ENCODE measurements at places on chromosomes 12 and 14. TPM values are rescaled to one million over a fixed set of nuclear protein-coding genes. Genes with fewer than 3 reads are reported as not detected.

Gene OR4N5
- total RNA-seq, result not detected

Gene LRP1-AS
- total RNA-seq, result not detected

Gene TMCC3
- total RNA-seq, result 0.23 TPM

Gene KRT77
- not detected for total RNA-seq

Gene FAR2
- total RNA-seq, result 26.6 TPM

Gene FBLN5
- 3.8 TPM for total RNA-seq

Gene CTSG
- not detected for total RNA-seq

Gene LALBA
- not detected for total RNA-seq

Gene GPR84
- 0.15 TPM for total RNA-seq

Gene NCAPD2
- total RNA-seq, result 191 TPM

Gene CIDEB
- total RNA-seq, result 28.7 TPM

Gene GPR65
- total RNA-seq, result 17.9 TPM

Gene PLEK2
- 0.45 TPM for total RNA-seq

Gene CLEC9A
- not detected for total RNA-seq

Gene RNASE3
- not detected for total RNA-seq

Gene IFNG-AS1
- not detected for total RNA-seq

Gene CPNE6
- total RNA-seq, result not detected

Gene SYNDIG1L
- total RNA-seq, result not detected

Gene IL22
- 0.42 TPM for total RNA-seq

Gene TMEM119
- 1.7 TPM for total RNA-seq

Gene RTL1
- not detected for total RNA-seq

Gene COCH
- 0.10 TPM for total RNA-seq

Gene GAS2L3
- 4.4 TPM for total RNA-seq

Gene GALNT16
- total RNA-seq, result not detected

Gene TAS2R31
- 1.6 TPM for total RNA-seq

Gene TSHR
- total RNA-seq, result 0.82 TPM

Gene MDGA2
- not detected for total RNA-seq

Gene SDR9C7
- not detected for total RNA-seq

Gene COX8C
- total RNA-seq, result not detected

Gene NEDD1
- 48.7 TPM for total RNA-seq

Gene RPGRIP1
- total RNA-seq, result not detected

Gene CLEC6A
- not detected for total RNA-seq

Gene MYL2
- not detected for total RNA-seq

Gene C12orf54
- not detected for total RNA-seq

Gene FGF6
- total RNA-seq, result not detected

Gene CD163L1
- not detected for total RNA-seq

Gene RAB3IP
- total RNA-seq, result 19.3 TPM

Gene DAAM1
- 18.2 TPM for total RNA-seq

Gene BCL2L14
- 8.0 TPM for total RNA-seq

Gene ELK3
- 33.9 TPM for total RNA-seq

Data from activated CD4-positive, alpha-beta T cell treated with anti-CD3 and anti-CD28 coated beads, Interleukin-2, amount 10 ng/mL, durations not matched to agents 7 days and 5 days (primary cell).